ENCODE measurements at places on chromosomes 1 and 21.

- DNase-seq: no peak
These were observed 4.4 kb downstream of the AVPR1B start for GRCh38 chr1:206112600-206113301.

DNA sequence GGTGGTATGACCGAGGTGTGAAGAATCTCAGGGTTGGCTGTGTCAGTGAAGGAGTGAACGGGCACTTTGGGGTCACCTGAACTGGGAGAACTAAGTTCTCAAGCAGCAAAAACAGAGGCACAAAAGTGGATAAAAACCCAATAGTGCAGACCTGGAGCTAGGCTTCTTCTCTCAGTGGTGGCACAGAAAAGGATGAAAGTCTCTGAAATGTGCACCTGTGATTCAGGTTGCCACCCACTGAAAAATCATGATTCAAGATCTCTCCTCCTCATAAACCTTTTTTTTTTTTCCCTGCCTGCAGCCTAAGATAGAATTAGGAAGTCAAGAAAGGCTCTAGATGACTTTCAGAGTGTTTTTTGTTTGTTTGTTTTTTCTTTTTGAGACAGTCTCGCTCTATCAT is 304.8 kb downstream of the KIF26B start:
- DNase-seq: no peak

DNA sequence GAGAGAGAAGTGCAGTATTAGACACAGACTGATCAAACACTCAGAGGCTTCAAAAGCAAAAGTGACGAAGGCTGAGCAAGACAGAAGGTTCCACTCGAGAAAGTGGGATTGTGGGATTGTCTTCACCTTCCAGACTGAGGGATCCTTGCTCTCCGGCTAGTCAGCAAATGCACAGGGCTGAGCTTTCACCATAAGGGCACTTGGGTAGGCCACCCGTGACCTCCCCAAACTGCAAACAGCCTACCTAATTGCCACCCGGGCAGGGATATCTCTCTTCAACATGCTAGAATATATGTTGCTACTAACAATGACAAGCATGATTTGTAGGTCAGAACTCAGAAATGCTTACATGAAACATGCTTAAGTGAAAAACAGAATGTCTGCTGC is 35.3 kb upstream of the RIPK4 start:
- DNase-seq: no peak

DNA sequence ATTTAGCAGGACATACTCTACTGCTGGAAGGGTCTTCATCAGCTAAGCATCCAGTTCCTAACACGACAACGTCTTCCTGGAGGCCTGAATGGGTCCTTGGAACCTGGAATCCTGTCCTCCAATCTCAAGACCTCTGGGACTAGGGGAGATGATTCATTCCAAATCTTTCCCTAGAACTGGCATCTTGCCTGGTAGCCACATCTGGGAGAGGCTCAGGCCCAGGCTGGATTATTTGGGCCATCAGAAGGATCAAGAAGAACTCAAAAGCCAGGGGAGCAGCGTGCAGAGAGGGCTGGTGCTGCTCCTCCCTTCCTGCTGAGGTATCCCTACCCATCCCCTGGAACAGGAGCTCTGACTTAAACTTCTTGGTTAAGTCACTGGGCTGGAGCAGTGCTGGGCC is 2.8 kb upstream of the PHLDA3 start:
- no peak for DNase-seq

DNA sequence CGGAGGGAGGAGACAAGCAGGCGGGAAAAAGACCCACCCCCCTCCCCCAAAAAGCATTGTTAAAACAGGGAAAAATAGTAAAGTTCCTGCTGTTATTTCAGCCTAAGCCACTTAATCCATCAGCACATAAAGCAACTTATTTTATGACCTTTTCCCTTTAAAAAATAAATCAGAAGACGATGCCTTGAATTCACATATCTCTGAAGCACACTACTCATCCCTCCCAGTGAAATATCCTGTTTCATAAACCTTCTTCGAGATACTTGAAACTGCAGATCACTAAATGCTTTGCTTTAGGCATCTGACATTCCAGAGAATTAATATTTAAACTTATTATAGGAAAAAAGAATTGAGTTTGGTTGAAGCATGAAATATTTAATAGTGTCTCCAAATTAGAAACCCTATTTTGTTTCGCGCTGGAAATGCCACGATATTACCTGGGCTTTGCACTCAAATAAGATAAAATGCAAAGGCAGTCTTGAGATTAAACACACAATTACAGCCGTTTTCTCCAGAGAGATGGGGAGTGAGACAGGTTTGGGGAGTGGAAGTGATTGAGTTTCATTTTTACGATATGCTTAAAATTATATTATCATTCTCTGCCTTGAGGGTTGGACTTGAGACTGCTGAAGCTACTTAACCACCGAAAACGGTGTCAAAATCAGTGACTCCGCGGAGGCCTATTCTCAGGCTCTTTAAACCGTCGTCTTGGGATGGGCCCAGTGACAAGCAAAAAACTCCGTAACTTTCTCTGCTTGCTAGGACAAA is 9.3 kb downstream of the GLIS1 start:
- DNase-seq: no peak

GRCh38 chr1:63758791-63759190 is 15.0 kb upstream of the ROR1 start:
- no peak for DNase-seq

GRCh38 chr1:89519779-89520358 is 4.8 kb upstream of the LRRC8B start:
- no peak for DNase-seq

GRCh38 chr1:114206392-114206791 is 52.7 kb upstream of the SYT6 start:
- no peak for DNase-seq

DNA sequence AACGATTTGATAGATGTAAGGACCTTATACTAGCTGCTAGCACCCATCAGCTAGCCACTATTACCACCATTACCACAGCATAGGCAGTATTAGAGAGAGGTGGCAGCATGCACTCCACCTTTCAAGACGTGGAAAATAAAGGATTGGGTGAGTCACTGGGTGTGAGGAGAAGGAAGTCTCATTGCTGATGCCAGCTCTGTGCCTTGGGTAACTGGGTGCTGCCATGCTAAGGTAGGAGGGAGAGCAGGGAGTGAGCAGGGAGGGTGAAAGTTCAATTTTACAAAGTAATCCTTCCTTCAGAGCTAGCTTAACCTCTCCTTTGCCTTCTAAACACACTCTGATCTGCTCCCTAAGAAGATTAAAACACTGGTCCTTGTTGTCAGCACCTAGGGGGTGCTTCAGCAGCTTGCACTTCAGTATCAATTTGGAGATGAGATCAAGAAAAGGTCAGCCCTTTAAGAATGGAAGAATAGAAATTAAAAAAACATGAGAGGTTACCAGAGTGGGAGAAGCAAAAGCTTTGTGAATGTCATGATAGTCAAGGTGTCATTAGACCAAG is 1.8 kb upstream of the LIN9 start:
- DNase-seq: no peak

DNA sequence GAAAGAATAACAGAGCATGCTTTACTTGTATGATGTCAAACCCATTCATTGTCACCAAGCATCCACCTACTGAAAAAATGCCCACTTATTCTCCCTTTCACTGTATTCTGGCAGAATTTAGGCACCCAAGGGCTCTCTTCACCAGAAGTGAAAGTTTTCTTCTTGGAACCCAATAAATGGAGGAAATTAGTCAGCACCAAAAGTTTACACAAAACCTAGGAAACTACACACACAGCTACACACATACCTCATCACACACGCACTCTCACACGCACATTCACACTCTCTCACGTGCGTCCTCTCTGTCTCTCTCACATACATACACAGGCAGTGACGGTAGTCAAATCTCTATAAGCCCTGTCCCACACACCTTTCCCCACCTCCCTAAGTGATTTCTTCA is 37.6 kb downstream of the MCOLN2 start:
- peak; percentile 50 for DNase-seq

DNA sequence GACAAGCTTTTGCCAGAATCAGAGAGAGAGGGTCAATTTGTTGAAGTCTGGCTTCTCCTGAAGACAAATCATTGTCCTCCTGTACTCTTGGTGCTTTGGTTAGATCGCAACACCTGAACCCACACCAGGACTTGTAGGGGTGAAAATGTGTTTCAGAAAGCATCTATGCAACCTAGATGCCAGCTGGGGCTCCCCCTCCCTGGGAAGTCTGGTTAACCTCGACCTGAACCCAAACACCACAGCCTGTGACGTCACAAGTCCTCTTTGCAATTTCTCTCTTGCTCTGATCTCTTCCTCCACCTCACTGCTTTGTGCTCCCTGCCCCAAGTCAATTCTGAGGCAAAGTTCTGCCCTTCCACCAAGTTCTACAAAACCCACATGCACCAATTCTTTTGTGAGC is 42.8 kb upstream of the USP24 start:
- DNase-seq: no peak

- DNase-seq: no peak
These were observed 32.3 kb upstream of the DIPK1A start for GRCh38 chr1:92993581-92993980.

DNA sequence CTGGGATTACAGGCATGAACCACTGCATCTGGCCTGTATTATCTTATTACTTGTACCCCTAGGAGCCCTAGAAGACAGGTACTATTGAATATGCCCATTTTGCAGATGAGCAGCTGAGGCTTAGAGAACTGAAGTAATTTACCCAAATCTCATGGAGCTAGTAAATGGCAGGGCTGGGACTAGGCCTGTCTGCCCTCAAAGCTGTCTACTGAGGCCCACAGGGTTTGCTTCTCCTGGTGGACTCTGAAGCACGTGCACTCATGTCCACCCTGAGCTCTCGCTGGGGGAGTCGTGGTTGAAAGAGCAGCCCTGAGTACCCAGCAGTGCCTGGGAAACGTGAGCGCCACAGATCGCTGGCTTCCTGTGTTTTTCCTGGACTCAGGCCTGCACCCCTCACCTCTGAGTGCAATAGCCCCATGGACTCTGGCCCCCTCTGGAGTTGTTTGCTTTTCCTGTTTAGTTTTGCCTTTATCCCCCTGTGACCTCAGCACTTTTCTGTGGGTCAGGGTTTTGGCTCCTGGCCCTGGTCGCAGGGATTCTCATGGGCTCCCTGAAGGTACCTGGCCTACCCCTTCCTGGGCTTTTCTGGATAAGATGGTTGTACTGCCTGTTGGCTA is 52.4 kb downstream of the ARHGEF10L start:
- DNase-seq: no peak

DNA sequence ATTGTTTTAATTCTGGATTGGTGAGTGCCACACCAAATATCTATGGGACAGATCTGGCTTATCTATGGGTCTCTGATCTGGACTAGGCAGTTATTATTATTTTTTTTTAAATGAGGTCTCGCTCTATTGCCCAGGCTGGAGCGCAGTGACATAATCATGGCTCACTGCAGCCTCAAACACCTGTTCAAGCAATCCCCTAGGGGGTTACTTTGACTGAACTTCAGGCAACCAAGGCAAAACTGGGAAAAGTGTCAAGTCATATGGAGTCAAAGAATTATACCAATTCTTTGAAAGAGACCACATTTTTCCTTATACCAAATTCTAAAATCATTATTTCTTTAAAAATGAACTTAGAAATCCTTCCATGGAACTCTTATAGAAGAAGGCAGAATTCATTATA is 129.1 kb upstream of the HOOK1 start:
- no peak for DNase-seq

- no peak for DNase-seq
These were observed 983.4 kb upstream of the PRMT6 start for GRCh38 chr1:106072909-106073600.

DNA sequence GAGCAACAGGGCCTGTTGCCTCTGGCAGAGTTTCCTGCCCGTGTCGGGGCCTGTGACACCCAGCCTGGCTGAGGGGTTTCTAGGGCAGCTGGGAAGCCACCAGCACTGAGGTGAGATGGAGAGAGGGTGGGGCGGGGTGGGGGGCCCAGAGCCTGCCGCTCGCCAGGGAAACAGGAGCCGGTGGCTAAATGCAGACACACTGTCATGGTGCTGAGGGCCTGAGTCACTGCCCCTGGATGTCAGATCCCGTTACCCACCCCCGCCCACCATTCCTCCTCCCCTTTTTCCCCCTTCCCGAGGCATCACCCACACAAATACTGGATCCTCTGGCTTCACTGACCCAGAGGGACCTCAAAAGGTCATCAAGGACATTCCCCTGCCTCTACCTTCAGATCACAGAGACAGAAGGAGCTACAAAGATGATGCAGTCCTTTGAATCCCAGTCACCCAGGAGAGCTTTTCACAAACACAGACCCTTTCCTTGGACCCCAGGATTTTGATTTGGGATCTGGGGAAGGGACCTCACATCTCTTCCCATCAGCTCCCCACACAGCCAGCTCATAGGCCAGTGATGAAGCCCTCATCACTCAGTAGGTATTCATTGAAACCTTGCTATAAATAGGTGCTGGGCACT is 1.9 kb upstream of the HSPB7 start:
- DNase-seq: no peak

GRCh38 chr1:185314411-185314810 is 2.6 kb downstream of the IVNS1ABP start:
- no peak for DNase-seq

GRCh38 chr1:167272369-167272957 is 51.8 kb downstream of the POU2F1 start:
- no peak for DNase-seq

DNA sequence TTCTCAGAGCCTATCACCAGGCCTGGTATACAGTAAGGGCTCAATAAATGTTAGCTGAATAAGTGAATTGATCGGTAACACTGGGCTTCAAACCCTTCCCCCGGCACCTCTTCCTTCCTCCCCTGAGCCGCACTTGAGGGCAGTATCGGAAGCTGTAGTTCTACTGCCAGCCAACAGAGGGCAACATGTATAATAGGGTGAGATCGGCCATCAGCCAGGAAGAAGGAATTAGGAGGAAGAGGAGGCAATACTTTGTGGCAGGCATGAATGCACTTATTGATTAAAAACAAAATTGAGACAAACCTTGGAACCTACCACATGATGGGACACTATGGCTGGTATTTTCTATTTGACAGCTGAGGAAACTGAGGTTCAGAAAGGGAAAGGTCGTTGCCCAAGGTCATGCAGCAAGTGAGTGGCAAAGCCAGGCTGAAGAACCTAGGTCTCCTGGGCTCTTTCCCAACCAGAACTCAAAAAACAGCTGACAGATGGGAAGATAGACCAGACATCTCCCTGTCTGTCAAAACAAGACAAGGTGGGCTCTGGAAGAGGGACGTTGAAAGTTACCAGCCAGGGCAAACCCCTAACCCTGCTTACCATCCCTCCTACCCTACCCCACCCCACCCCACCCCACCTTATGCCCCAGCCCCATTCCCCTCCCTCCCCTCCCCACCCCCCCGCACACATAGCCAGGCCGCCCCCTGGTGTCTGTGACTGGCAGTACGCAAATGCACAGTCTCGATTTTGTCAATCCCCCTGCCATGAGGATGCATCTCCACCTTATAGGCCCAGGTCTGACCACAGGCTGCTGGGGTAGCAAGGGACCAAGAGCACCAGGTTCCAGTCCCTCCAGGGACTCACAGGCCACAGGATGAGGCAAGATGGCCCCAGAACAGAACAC is 107.3 kb upstream of the RUNX3 start:
- no peak for DNase-seq

GRCh38 chr21:46205166-46205565 is 20.9 kb upstream of the SPATC1L start:
- DNase-seq: no peak

DNA sequence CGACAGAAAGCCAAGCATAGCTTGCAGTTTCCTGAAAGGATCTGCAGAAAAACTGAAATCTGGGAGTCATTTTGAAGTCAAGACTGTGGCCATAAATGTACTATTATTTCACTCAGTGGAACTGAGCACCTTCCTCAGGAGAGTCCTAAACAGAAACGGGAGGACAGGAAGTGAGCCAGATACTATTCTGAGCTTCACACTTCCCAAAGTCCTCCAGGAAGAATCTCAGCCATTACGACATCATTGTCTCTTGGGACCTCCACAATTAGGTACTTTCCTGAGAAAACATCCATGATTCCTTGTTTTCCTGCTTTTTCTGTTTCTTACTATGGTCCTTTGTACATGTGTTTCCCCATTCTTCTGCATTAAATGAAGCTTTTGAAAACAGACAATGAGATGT is 299.2 kb upstream of the USP25 start:
- DNase-seq: no peak

Data from activated T-cell treated with anti-CD3 and anti-CD28 coated beads for 48 hours (primary cell).